HepG2 (cell line): ENCODE measurements at places on chromosomes 7 and 10.

GRCh38 chr10:24806262-24806661 is 82.6 kb upstream of the ARHGAP21 start:
- DNase-seq = no peak

- no peak for DNase-seq
These were observed 114.6 kb upstream of the LRRTM3 start for GRCh38 chr10:66811211-66811610.

- peak; percentile 68 for DNase-seq
These were observed 9.2 kb upstream of the GSAP start for GRCh38 chr7:77425101-77426051.

GRCh38 chr7:140334341-140335057 is 63.8 kb downstream of the SLC37A3 start:
- DNase-seq = no peak

GRCh38 chr7:46220066-46220630 is 299.1 kb upstream of the IGFBP3 start:
- DNase-seq = no peak

GRCh38 chr10:45427262-45427969 is 53.4 kb downstream of the ALOX5 start:
- DNase-seq = no peak

DNA sequence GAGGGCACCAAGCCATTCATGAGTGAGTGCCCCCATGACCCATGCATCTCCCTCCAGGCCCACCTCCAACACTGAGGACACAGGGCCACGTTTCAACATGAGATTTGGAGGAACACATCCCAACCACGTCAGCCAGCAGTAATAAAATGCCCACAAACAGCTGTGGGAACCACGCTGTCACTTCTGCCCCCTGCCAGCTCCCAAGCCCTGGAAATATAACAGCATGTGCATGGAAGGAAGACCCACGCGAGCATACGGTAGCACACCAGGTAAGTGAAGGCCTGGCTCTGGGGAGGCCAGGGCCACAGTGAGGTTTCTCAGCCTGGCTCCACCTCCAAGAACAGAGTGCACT is 168.9 kb upstream of the PFKP start:
- no peak for DNase-seq

GRCh38 chr10:117175901-117176534 is 21.3 kb upstream of the KCNK18 start:
- DNase-seq = peak; percentile 56

DNA sequence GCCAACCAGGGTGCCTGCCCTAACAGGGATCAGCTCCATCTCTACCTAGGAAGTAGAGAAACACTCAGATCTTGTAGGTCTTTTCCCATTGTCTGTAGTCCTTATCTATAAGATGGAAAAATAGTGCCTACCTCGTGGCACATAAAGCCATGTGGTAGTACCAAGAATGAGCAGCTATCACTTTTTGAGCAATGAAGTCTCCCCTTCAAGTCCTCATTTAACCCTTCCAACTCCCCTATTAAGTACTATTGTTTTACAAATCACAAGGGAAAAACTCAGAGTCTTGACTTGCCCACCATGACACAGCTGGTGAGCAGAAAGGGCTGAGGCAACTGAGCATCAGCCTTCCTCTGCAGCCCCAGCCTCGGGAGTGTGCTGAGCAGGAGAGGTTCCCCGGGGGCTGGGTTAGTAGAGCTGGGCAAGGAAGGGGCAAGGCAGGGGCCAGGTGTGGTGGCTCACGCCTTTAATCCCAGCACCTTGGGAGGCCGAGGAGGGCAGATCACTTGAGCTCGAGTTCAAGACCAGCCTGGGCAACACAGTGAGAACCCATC is 3.3 kb downstream of the FRAT2 start:
- no peak for DNase-seq

- no peak for DNase-seq
These were observed 25.0 kb downstream of the ZNF365 start for GRCh38 chr10:62399211-62399610.

GRCh38 chr7:132437730-132438129 is 138.5 kb downstream of the PLXNA4 start:
- no peak for DNase-seq

GRCh38 chr7:23022258-23022769 is 8.4 kb upstream of the HYCC1 start:
- DNase-seq = no peak

DNA sequence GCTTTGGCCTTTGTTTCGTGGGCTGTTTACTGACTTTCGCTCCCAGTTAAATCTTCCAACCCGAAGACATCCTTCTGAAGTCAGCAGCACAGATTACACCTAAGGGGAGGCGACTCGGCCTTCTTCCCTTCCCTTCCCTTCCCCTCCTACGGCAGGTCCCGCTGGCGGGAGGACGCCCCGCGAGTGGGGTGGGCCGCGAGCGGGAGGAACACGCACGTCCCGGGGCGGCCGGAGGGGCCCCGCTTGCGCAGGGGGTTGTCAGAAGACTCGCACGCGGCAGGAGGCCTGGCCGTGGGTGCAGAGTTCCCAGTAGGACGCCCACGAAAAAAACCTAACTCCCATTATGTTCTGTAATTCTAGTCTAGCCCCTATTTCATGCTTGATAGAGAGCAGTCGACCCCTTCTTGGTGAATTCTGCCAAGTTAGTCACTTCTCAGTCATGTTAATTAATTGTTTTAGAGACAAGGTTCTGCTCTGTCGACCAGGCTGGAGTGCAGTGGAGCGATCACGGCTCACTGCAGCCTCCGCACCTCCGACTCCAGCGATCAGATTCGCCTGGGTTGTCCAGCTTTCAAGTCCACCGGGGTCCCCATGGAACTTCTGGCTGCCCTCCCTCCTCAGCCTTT is 19.2 kb upstream of the ZNF32 start:
- DNase-seq = no peak

DNA sequence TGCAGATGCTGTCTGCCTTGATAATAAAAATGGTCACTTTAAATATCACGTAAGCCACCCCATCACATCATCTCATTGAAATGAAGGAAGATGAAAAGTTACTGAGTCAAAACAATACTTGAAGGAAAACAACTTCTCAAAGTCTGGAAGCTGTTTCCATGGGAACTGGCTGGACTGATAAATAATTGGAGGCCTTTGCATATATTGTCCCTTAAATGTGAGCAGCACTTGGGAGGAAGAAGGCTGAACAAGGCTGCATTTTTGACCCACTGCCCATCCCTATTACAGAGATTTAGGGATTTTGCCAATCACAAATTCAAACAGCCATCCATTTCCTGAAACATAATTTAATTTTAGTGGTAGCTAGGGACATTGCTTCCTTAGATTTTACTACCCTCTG is 18.2 kb upstream of the MAGI2 start:
- DNase-seq = no peak

GRCh38 chr7:2357571-2357970 is 2.9 kb downstream of the EIF3B start:
- DNase-seq = no peak

DNA sequence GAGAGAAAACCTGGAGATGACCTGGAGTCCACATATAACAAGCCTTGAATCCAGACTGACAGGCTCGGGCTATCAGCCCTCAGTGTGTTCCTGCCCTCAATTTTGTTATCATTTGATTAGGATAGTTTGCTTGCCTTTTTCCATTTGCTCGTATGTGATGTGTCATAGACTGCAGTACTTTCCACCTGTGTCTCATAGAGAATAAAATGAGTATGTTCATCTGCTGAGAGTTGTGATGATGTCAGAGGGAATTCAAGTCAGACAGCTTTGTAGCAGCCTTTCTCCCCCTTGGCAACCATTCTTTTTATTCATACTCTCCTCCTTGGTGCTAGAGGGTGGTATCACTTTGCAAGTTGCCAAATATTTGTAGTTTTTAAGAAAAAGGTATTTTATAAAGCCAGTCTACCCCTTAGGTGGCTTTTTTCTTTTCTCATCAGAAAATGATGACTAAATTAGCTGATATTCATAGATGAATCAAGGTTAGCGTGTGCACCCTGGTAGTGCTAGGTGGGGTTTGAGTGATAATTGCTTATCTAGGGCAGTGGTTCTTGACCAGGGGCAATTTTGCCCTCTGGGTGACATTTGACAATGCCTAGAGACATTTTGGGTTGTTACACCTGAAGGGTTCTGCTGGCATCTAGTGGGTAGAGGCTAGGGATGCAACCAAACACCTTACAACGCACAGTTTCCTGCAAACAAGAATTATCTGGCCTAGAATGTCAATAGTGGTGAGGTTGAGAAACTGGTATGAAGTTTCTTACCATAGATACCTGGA is 5.4 kb downstream of the SGPL1 start:
- no peak for DNase-seq

DNA sequence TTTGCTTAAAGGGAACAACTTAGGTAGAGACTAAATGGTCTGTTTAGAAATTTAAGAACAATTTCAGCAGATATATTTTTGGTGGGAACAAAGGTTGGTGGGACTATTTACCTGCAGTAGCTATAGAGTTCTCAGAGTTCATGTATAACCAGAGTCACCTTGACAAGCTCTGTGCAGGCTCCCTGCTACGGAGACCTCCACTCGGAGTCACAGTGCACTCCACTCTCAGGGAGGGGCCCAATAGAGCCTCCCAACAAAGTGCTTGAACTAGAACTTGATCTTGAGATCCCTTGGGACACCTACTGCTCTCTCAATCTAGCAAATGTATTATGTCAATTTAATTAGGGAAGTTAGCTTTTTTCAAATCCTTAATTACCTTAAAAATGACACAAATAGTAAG is 2.3 kb downstream of the MYPN start:
- DNase-seq = no peak

GRCh38 chr7:77843194-77843593 is 44.6 kb downstream of the PHTF2 start:
- no peak for DNase-seq

DNA sequence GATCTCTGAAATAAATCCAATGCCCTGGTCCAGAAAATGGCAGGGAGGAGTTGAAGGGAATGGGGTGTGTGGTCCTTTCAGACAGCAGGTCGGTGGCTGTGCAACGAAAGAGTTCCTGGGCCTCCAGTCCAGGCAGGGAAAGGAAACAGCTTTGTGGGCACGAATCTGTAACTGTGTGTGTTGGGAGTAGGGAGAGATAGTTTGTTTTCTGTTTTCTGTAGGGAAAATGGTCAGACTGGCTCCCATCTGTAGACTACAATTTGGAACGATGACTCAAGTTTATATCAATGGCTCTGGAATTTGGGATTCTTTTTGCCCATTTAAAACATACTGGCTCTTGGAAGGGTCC is 2.6 kb upstream of the HOXA9 start:
- DNase-seq = no peak

DNA sequence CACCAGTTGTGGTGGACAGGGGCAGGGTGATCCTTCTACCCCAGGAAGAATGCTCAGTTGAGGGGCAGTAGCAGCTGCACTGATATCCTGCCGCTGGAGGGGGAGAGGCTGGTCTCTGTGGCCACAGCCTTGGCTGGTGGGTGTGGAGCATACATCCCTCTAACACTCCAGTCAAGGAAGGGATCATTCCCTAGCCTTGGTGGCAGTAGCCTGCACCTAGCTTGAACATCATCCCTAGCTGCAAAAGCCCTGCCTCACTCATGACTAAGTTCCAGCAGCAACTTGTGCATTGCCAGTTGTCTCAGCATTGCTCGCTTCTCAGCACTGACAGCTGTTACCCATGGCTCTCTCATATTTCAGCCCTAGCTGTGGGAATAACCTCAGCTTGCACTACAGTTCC is 688.9 kb upstream of the POT1 start:
- no peak for DNase-seq

DNA sequence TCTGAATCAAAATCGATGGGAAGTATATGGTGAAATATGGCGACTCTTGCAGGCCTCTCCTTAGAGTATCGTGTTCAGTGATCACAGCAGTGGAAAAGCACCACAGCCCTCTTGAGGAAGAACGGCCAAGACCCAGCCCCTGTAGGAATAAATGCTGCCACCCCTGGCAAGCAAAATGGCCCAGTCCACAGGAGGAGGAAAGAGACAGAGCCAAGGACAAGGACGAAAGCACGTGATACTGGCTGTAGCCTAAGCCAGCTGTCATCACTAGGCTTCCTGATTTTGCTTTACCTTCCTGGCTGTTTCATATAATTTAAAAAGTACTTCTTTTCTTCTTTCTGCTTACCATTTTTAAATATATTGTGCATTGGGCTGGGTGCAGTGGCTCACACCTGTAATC is 395.0 kb upstream of the SHH start:
- DNase-seq = no peak

GRCh38 chr7:129434675-129435318 is 565 bp downstream of the STRIP2 start:
- peak; percentile 2 for DNase-seq

- DNase-seq = no peak
These were observed 221.5 kb upstream of the FOXK1 start for GRCh38 chr7:4460597-4460996.

DNA sequence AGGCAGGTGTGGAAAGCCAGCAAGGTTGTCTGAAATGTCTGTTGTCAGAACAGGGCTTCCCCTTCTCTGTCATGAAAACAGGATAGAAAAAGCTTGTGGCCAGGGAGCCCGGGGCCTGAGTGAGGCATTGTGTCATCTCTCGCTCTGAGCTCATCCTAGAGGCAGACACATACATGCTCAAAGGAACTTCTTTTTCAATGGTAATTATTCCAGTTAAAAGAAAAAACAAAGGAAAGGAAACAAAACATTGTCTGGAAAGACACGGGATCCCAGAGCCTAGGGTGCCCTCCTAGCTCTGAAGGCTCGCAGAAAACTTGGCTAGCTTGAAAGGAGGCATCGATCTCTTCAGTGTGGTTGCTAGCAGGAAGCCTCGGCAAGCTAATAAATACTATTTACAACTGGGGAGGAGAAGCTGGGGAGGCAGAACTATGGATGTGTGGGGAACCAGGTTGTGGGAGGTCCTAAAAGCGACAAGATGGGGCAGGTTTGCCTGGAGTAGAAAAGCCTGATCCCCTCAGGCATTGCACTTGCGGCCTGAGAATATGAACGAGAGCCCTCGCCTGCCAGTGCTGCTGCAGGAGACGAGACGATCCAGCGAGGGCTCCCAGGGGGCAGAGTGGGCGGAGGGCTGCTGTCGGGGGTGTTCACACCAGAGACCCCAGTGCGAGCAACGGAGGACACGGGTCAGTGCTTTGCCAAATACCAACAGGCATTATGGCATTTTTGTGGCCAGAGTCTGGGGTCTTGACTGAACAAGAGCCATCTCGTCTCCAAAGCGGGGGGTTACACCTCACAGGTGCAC is 32.8 kb upstream of the DGKI start:
- no peak for DNase-seq

GRCh38 chr10:114279901-114280644 is 41.0 kb downstream of the VWA2 start:
- DNase-seq = no peak

GRCh38 chr7:128172151-128172550 is 68.9 kb upstream of the LEP start:
- no peak for DNase-seq

GRCh38 chr10:118662228-118663035 is 67.0 kb upstream of the PRLHR start:
- no peak for DNase-seq

- DNase-seq = no peak
These were observed 70.1 kb downstream of the MCU start for GRCh38 chr10:72762042-72762441.
